Peyer's patch (tissue), 4 donors: ENCODE measurements at places on chromosomes 2 and 18. TPM values are rescaled to one million over a fixed set of nuclear protein-coding genes. Genes with fewer than 3 reads are reported as not detected.

Gene AGXT
- not detected for total RNA-seq

DNA sequence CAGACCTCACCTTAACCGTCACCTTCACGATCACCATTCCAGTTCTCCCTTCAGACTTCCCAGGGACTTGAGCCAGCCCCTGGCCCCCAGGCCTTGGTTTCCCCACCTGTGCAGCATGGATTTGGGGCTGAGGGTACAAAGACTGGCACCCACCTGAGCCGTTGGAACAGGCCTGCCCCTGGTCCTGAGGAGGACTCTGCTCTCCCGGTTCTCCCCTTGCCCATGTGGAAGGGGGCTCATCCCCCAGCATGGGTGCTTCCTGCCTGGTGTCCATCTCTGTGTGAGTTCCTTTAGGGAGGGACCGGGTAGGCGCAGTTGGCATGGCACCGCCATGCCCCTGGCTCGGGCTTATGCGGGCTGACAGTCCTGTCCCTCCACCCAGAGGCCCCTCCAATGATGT is 10.9 kb upstream of the GPR35 start:
- H3K27me3 ChIP-seq = no peaks in the 10 kb centered on the region
- H3K36me3 ChIP-seq = no peaks in the 10 kb centered on the region
- no peak overlapping the region for H3K4me3 ChIP-seq
- no peak for DNase-seq
- H3K27ac ChIP-seq = no peak overlapping the region
- H3K4me1 ChIP-seq = no peaks in the 10 kb centered on the region

GRCh38 chr2:67919490-67919889 is 143.3 kb downstream of the C1D start:
- no peaks in the 10 kb centered on the region for H3K4me1 ChIP-seq
- no peak overlapping the region for H3K27ac ChIP-seq
- no peak for DNase-seq
- H3K27me3 ChIP-seq = no peaks in the 10 kb centered on the region
- no peaks in the 10 kb centered on the region for H3K36me3 ChIP-seq

Gene UGT1A10
- total RNA-seq = 168 TPM

DNA sequence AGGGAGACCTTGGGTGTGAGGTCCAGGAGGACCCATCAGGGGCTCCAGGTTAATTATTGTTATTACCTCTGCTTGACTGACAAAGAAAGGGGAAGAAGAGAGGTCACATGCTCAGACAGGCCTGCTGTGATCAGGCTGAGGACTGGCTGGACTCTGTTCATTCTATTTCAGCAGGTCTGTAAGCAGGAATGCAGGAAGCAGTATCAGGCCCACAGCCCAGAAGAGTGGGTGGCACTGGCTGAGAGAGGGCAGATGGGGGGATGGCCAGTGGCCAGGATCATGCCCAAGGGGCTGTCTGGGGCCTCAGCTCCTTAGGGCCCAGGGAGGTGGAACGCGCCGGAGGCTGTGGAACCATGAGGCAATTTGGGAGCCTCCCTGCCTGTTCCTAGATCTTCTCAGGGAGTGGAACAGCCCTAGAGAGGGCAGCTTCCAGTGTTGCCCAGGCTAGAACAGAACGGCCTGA is 43.7 kb upstream of the ZBTB7C start:
- DNase-seq = no peak
- no peak overlapping the region for H3K4me3 ChIP-seq
- H3K27me3 ChIP-seq = no peaks in the 10 kb centered on the region
- H3K4me1 ChIP-seq = peaks cover 22% of the 10 kb centered on the region

GRCh38 chr2:157984866-157985265 is 108.7 kb upstream of the ACVR1 start:
- no peaks in the 10 kb centered on the region for H3K4me1 ChIP-seq
- no peak for DNase-seq
